AG04450 (cell line): ENCODE measurements at places on chromosomes 7 and 10. TPM values are rescaled to one million over a fixed set of nuclear protein-coding genes. Genes with fewer than 3 reads are reported as not detected.

GRCh38 chr10:122798704-122799231 lies 46.9 kb downstream of the CUZD1 start:
- DNase-seq = no peak

- DNase-seq = no peak
These were observed 84.4 kb downstream of the RUNDC3B start for GRCh38 chr7:87712571-87712970.

DNA sequence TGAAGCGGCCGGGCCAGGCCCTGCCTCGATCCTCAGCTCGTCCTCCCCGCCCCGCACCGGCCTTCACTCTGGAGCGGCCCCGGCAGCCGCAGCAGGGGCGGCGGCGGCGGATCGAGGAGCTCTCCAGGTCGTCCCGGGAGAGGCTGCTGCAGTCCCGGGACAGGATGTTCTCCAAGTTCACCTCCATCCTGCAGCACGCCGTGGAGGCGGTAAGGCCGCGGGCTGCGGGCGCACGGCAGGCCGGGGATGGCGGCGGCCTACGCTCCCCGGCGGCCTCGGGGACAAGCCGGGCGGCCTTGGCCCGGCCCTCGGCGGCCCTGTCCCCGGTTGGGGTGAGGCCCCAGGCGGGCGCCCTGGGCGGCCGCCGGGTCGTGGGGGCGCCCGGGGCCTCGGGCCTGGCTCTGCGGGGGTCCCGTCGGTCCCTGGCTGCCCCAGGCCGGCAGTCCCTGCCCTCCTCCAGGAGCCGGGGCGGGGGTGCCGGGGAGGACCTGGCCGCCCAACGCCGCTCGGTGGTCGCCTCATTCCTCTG lies 399 bp downstream of the FHIP2A start:
- DNase-seq = no peak

DNA sequence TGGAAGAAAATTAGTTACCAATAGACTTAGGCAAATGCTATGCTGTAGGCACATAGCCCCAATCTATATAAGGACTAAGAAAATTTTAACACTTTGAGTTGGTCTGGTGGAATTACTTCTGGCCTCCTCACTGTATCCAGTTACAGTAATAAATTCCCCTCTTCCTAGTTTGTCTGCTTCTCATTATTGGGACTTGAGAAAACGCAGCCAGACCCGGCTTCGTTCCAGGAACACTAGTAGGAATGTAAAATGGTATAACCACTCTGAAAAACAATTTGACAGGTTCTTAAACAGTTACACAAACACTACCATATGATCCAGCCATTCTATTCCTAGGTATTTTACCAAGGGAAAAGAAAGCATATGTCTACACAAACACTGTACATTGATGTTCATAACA lies 150.2 kb downstream of the VPS50 start:
- DNase-seq = no peak

The INA gene
- polyA plus RNA-seq = 5.2 and 6.6 TPM in 2 replicates

The FGF8 gene
- polyA plus RNA-seq = not detected in 2 replicates

GRCh38 chr10:49151025-49151445 lies 17.2 kb upstream of the FAM170B start:
- DNase-seq = no peak

- no peak for DNase-seq
These were observed 11.4 kb upstream of the REPIN1 start for GRCh38 chr7:150357270-150357669.

GRCh38 chr10:89924261-89924660 lies 222.9 kb downstream of the KIF20B start:
- DNase-seq = no peak

DNA sequence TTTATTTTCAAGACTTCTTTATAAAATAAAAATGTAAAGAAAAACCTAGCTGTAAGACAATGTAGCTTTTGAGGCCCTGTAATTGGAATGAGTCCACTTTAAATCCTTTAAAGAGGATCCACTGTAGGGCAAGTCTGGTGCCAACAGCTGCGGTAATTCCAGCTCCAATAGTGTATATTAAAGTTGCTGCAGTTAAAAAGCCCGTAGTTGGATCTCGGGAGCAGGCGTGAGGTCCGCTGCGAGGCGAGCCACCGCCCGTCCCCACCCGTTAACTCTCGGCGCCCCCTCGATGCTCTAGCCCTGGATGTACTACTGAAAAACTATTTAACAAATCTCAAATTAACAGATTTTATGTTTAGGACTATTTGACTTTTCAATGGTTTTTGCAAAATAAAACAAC lies 414.7 kb upstream of the SEMA3C start:
- no peak for DNase-seq
